ENCODE measurements at places on chromosomes 4 and X.

DNA sequence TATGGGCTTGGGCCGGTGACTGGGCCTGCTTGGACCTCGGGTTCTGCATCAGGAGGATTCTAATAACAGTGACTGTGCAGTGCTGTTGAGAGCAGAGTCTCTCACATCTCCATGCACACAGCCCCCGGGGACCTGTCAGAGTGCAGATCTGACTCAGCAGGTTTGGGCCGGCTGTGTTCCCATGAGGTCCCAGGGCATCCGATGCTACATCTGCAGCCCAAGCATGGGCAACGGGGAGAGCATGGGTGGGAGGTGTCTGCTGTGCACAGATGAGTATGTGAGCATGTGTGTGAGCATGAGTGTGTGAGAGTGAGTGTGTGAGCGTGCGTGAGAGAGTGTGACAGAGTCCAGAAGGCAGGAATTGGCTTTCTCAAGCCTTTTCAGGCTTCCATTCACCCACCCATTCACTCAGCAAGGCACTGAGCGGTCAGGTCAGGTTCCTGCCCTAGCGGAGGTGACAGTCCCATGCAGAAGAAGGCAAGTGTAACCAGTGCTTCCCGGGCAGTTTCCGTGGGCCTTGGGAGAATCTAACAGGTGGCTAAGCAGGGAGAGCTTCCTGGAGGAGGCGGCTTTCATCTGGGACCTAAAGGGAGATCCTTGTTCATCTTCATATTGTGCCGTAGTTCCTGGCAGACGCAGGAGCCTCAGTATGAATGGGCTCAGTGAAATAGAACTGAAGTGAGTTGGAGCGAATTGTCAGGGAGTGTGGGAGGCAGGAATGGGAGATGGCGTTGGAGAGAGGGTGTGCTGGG is 62.6 kb downstream of the SORCS2 start:
- H3K36me3 ChIP-seq = no peaks in the 10 kb centered on the region
- DNase-seq = no peak
- H3K4me3 ChIP-seq = no peak overlapping the region
- H3K4me1 ChIP-seq = peaks cover 64% of the 10 kb centered on the region

- no peaks in the 10 kb centered on the region for H3K36me3 ChIP-seq
- H3K4me1 ChIP-seq = no peaks in the 10 kb centered on the region
- no peak overlapping the region for H3K27ac ChIP-seq
Observed at GRCh38 chr4:27154706-27155105, 294.1 kb downstream of the STIM2 start.

- no peaks in the 10 kb centered on the region for H3K4me1 ChIP-seq
- H3K4me3 ChIP-seq = no peak overlapping the region
- no peak overlapping the region for H3K27ac ChIP-seq
- H3K36me3 ChIP-seq = no peaks in the 10 kb centered on the region
- no peaks in the 10 kb centered on the region for H3K27me3 ChIP-seq
- DNase-seq = no peak
Observed at GRCh38 chr4:116223040-116223732, 862.2 kb downstream of the TRAM1L1 start.

GRCh38 chr4:17958181-17958580 is 63.4 kb downstream of the LCORL start:
- H3K36me3 ChIP-seq = peaks cover 59% of the 10 kb centered on the region
- no peak overlapping the region for H3K4me3 ChIP-seq
- no peaks in the 10 kb centered on the region for H3K27me3 ChIP-seq
- H3K27ac ChIP-seq = no peak overlapping the region

GRCh38 chr4:21752616-21753015 is 196.0 kb downstream of the KCNIP4 start:
- no peak for DNase-seq
- H3K4me3 ChIP-seq = no peak overlapping the region
- no peak overlapping the region for H3K27ac ChIP-seq
- H3K4me1 ChIP-seq = no peaks in the 10 kb centered on the region
- H3K27me3 ChIP-seq = no peaks in the 10 kb centered on the region

- H3K27me3 ChIP-seq = no peaks in the 10 kb centered on the region
- no peak overlapping the region for H3K4me3 ChIP-seq
- no peaks in the 10 kb centered on the region for H3K36me3 ChIP-seq
- H3K4me1 ChIP-seq = no peaks in the 10 kb centered on the region
- no peak overlapping the region for H3K27ac ChIP-seq
- DNase-seq = no peak
Observed at GRCh38 chr4:158013858-158014257, 159.0 kb downstream of the GASK1B start.

DNA sequence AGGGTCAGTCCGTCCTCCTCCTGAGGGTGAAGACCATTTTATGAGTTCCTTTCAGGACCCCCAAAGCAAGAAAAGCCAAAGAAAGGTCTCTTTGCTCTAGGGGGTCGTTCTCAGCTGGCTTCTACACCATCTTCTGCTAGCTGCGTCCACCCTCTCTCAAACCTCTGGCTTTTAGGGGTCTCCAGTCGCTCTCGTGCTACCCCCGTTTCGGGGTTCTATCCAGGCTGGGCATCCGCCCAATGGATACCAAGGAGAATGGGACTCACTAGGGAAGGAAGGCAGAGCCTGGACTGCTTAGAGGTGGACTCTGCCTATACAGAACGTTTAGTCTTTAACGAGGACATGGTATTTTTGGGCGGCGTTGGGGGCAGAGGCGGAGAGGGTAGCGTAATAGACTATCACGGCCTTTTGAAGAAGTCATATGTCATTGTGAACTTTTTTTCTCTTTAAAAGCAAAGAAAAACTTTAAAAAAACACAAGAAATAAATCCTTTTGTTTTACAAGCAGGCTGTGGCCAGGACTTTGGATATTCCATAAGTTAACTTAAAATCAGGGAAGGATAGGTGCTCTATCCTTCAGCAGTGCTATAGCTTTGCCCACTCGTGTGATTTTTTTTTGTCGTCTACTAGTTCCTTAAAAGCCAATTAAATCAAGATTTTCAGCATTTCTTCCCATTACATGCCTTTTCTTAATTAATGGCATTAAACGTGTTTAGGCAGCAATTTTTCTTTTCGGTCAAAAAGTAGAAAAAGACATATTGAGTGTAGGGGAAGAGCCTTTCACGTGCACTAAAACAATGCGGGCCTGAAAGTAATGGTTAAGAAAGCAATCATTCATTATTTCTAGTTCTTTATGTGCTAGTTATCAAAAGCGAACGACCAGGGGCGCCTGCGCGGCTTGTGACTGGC is 7.2 kb upstream of the PITX2 start:
- no peaks in the 10 kb centered on the region for H3K36me3 ChIP-seq
- peaks cover 100% of the 10 kb centered on the region for H3K27me3 ChIP-seq
- peaks cover 57% of the 10 kb centered on the region for H3K4me1 ChIP-seq
- DNase-seq = no peak

DNA sequence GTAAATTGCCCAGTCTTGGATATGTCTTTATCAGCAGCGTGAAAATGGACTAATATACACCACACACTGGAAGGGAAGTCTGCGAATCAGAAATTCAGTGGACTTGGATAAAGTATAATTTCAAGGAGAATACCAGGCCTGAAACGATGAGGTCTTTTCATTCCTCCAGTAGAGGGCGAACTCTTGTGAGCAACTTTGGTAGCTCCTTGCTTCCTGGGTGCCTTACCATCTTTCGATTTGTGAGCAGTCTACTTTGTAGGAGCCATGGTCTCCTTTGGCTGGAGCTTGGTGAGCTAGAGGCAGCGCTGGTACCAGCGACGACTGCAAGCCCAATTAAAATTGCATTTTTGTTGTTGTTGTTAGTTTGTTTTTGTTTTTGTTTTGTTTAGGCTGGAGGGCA is 791.9 kb downstream of the FAT4 start:
- no peaks in the 10 kb centered on the region for H3K27me3 ChIP-seq
- H3K4me3 ChIP-seq = no peak overlapping the region
- H3K36me3 ChIP-seq = no peaks in the 10 kb centered on the region
- no peak for DNase-seq
- no peak overlapping the region for H3K27ac ChIP-seq

GRCh38 chrX:69287095-69287494 is 121.8 kb upstream of the PJA1 start:
- no peaks in the 10 kb centered on the region for H3K36me3 ChIP-seq
- no peak for DNase-seq
- no peak overlapping the region for H3K27ac ChIP-seq
- H3K4me3 ChIP-seq = no peak overlapping the region

DNA sequence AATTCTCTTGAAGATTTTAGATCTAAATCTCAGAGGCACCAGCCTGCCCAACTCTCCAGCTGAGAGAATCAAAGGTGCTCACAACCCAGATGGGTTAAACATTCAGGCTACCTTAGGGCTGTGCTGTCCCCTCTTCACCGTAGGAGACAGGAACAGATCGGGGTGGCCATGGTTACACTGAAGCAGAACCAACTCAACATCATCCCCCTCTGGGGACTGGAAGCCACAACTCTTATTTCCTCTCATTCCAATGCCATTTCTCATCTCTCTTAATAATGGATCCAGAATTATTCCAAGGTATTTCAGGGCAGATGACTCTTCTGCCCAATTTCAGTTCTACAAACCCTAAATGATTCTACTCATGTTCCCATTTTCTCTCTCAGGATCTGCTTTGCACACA is 109.7 kb downstream of the NKX6-1 start:
- no peaks in the 10 kb centered on the region for H3K27me3 ChIP-seq
- no peak for DNase-seq
- H3K27ac ChIP-seq = no peak overlapping the region
- H3K4me1 ChIP-seq = no peaks in the 10 kb centered on the region
- H3K36me3 ChIP-seq = no peaks in the 10 kb centered on the region
- H3K4me3 ChIP-seq = no peak overlapping the region

- peak overlapping the region; percentile 51 for H3K27ac ChIP-seq
- H3K4me1 ChIP-seq = peaks cover 5% of the 10 kb centered on the region
- H3K27me3 ChIP-seq = no peaks in the 10 kb centered on the region
Observed at GRCh38 chr4:74039315-74039763, 850 bp upstream of the CXCL3 start.

DNA sequence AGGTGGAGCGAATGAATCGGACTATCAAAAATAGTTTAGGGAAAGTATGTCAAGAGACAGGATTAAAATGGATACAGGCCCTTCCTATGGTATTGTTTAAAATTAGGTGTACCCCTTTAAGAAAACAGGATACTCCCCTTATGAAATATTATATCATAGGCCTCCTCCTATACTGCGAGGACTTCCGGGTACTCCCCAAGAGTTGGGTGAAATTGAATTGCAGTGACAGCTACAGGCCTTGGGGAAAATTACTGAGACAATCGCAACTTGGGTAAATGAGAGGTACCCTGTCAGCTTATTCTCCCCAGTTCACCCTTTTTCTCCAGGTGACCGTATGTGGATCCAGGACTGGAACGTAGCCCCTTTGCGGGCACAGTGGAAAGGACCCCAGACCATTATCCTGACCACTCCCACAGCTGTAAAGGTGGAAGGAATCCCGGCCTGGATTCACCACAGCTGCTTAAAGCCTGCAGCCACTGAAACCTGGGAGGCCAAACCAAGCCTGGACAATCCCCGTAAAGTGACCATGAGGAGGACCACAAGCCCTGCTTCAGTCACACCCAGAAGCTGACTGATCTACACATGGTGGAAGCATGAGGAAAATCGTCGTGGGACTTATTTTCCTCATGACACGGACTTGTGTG is 1138.1 kb downstream of the ARAP2 start:
- DNase-seq = no peak
- H3K4me1 ChIP-seq = no peaks in the 10 kb centered on the region
- H3K36me3 ChIP-seq = no peaks in the 10 kb centered on the region
- no peak overlapping the region for H3K27ac ChIP-seq
- no peak overlapping the region for H3K4me3 ChIP-seq
- no peaks in the 10 kb centered on the region for H3K27me3 ChIP-seq

GRCh38 chrX:120668357-120668756 is 38.5 kb upstream of the C1GALT1C1 start:
- no peak overlapping the region for H3K27ac ChIP-seq
- no peak overlapping the region for H3K4me3 ChIP-seq
- H3K36me3 ChIP-seq = no peaks in the 10 kb centered on the region
- no peaks in the 10 kb centered on the region for H3K27me3 ChIP-seq

GRCh38 chrX:112108145-112108544 is 25.6 kb upstream of the TRPC5 start:
- no peaks in the 10 kb centered on the region for H3K36me3 ChIP-seq
- no peak for DNase-seq
- H3K4me3 ChIP-seq = no peak overlapping the region
- H3K4me1 ChIP-seq = no peaks in the 10 kb centered on the region
- no peak overlapping the region for H3K27ac ChIP-seq

GRCh38 chr4:83905952-83906351 is 370.0 kb downstream of the GPAT3 start:
- H3K4me1 ChIP-seq = no peaks in the 10 kb centered on the region
- H3K27ac ChIP-seq = no peak overlapping the region
- no peak for DNase-seq
- H3K4me3 ChIP-seq = no peak overlapping the region
- H3K36me3 ChIP-seq = no peaks in the 10 kb centered on the region

GRCh38 chr4:107509615-107510014 is 210.4 kb downstream of the PAPSS1 start:
- no peaks in the 10 kb centered on the region for H3K4me1 ChIP-seq
- H3K27me3 ChIP-seq = no peaks in the 10 kb centered on the region
- H3K4me3 ChIP-seq = no peak overlapping the region
- no peak overlapping the region for H3K27ac ChIP-seq

GRCh38 chrX:150225266-150225665 is 137.9 kb upstream of the MAMLD1 start:
- no peak overlapping the region for H3K4me3 ChIP-seq
- no peak for DNase-seq
- H3K27ac ChIP-seq = no peak overlapping the region

DNA sequence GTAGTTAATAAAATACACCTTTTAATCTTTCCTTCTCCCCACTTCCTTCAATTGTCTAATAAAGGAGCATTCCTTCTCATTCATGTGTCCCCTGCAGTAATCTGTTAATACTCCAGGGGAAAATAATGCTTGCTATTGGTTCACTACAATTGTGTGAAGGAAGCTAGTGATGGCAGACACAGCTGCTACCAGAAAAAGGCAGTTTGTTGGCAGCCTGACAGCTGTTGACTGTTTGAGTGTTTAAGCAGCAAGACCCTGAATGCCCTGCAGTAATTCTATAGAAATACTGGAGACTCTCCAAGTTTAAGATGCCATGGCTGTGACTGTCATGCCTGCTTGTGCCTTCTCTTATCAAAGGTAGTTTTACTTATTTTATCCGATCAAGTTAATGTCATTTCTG is 359.5 kb downstream of the C4orf33 start:
- no peak overlapping the region for H3K4me3 ChIP-seq
- H3K27ac ChIP-seq = no peak overlapping the region
- H3K4me1 ChIP-seq = no peaks in the 10 kb centered on the region
- no peak for DNase-seq
- H3K27me3 ChIP-seq = no peaks in the 10 kb centered on the region
- H3K36me3 ChIP-seq = no peaks in the 10 kb centered on the region

DNA sequence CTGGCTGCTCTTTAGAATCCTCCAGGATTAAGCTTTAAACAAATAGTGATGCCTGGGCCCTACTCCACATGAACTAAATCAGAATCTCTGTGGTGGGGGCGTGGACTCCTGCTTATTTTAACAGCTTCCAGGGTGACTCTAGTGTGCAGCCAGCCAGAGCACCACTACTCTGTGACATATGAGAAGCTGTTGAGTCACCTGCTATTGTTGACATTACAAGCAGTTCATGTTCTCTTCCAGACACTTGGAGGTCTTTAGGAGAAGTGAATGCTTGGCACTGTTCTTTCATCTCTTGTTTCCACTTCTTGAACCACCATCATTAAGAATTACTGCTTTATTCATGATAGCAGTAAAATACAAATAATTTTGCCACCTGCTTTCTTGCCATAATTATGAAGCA is 426 bp upstream of the C4orf51 start:
- H3K4me1 ChIP-seq = no peaks in the 10 kb centered on the region
- no peak for DNase-seq
- H3K4me3 ChIP-seq = no peak overlapping the region
- no peaks in the 10 kb centered on the region for H3K27me3 ChIP-seq

Data from tibial nerve (tissue), 4 donors.